CD4-positive, alpha-beta T cell treated with Interleukin-2 at 100 ng/mL for 4 hours (primary cell): ENCODE measurements at places on chromosomes 12 and 14.

DNA sequence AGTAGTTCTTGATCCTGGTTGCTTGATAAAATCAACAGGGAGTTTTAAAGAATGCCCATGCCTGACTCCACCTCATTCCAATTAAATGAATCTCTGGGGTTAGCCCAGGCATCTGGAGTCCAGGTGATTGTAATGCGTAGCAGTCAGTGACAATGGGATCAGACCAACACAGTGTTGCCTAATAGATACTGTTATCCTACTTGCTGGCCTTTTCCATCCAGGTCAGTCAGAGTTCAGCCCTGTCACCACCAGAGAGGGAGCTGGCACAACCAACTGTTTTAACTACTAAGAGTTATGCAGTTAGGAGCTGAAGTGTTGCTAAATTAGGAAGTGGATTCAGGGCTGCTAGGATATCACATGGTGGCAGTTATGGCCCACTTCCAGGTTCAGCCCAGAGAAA is 107.1 kb downstream of the GPR135 start:
- no peak for DNase-seq

DNA sequence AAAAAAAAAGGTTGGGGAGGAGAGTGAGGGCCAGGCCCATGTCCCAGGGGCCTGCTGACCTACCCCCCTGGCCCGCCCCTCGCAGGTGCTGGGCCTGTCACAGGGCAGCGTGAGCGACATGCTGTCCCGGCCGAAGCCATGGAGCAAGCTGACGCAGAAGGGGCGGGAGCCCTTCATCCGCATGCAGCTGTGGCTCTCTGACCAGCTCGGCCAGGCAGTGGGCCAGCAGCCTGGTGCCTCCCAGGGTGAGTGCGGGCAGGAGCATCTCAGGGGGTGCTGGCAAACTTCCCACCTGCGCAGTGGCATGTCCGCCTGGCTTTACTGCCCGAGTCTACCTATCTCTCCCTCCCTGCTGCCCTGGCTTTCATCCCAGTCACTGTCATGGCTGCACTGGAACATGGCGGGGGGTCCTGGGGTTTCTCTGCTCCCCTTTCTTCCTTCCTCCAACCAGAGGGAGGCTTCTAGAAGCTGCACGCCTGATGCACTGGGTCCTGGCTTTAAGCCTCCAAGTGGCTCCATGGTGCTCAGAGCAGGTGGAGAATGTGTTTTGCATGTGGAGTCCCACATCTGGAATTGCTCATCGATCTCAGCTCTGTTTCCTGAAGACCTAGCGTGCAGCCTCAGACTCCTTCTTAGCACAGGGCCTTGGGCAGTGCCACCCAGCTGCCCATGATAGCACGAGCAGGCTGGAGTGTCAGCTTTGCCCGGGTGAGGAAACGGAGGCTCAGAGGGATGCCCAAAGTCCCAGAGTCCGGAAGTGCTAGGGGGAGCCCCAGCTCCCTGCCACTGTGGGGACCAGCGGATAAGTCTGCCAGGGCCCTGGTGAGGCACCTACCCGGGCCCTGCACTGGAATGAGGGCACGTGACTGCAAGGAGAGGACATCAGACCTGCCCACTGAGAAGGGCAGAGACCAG is 46.3 kb downstream of the PHETA1 start:
- DNase-seq: no peak

DNA sequence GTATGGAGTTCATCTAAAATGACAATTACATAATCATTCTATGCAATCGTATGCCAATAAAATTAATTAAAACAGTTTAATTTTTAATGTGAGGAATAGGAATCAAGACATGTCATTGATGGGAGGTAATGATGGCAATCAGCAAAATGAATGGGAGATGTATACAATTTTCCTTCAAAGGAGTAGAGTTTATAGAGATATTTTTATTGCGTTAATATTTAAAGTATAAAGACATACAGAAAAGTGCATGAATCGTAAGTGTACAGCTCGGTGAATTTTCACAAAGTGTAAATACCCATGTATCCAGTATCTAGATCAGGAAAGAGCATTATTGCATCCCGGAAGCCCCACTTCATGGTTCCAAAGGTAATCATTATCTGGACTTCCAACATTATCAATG is 1.2 kb downstream of the MIPOL1 start:
- DNase-seq: no peak

DNA sequence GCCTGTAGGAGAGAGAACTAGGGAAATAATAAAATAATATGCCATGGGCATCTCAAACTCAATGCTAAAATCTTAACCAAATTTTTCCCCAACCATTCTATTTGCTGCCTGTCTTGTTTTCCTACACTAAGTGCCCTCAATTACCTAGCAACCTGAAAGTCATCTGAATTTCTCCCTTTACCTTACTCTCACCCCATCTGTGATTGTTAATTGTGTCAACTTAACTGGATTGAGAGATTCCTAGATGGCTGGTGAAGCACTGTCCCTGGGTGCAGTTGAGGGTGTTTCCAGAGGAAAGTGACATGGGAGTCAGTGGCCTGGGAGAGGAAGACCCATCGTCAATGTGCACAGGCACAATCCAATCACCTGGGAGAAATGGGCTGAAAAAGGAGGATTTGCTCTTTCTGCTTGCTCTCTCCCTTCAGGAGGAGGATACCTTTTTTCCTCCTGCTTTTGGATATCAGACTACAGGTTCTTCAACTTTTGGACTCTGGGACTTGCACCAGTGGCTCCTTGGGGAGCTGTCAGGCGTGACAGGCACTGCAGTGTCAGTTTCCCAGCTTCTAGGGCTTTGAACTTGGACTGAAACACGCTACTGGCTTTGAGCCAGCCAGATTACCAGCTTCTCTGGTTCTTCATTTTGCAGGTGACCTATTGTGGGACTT is 100.1 kb downstream of the PPP1R12A start:
- DNase-seq: no peak

DNA sequence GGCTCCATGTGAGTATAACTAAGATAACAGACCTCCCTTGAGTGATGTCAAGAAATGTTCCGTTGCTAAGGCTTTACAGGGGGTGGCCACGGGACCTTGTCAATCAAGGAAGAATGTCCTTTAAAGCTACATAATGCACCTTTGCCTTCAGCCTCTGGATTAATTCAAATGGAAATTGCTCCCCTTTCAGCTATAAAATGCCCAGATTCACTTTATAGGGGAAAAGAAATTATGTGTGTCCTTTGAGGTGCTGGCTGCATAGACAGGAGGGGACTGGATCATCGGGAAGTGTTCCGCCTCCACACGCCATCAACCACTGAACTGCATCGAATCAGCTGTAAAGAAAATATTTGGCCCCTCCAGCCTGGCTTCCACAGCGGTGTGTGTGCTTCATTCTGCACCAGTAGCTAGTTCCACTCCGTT is 415.4 kb downstream of the DPF3 start:
- DNase-seq: no peak

GRCh38 chr14:51578853-51579252 is 72.9 kb upstream of the FRMD6 start:
- DNase-seq: no peak

GRCh38 chr14:79011920-79012204 is 841.7 kb downstream of the NRXN3 start:
- DNase-seq: no peak

DNA sequence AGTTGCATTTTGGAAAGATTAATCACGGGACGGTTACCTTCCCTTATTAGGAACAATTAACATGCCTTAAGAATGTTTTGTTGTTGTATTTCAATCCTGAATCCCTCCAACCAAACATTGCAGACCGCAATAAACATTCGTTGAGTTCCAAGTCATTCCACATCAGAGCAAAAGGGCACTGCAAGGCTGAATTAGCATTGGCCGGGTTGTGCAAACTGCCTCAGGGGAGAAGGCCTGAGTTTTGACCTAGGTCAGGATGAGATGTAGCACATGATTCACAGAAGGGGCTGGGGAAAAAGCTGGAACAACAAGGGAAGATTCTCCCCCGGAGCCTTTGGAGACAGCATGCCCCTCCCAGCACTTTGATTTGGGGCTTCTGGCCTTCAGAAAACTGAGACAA is 82.1 kb upstream of the BDKRB2 start:
- DNase-seq: no peak

GRCh38 chr12:1147821-1148220 is 156.8 kb downstream of the ERC1 start:
- DNase-seq: no peak

DNA sequence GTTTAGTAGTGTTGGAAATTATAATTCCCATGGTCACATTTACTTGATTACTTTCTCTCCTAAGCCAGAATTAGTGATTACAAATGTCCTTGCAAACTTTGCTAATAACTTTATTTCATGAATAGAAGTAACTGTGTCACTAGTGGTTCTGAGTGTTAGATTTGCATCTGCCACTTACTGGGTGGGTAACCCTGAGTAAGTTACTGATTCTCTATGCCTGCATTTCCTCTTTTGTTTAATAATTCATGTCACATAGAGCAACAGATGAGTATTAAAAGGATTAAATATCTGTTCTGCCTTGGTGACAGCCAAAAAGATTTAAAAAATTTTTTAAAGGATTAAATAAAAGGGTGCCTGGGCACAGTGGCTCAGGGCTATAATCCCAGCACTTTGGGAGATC is 78.6 kb downstream of the BHLHE41 start:
- DNase-seq: no peak

DNA sequence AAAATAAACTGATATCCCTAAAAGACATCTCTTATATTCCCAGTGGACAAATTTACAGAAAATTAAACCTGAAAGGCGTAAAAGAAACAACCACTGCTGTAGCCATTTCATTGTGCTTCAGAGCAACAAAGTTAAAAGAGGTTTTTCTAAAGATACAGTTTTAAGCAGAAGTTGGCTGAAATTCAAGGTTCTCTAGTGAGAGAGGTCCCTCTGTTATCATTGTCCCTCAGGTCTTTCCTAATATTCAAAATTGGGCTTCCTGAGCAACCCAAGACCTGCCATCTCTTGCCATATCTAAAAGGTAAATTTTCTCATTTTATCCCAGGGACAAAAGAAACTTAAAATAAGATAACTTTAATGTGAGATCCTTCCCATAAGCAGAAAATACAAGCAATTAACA is 10.7 kb upstream of the SOS2 start:
- DNase-seq: no peak

DNA sequence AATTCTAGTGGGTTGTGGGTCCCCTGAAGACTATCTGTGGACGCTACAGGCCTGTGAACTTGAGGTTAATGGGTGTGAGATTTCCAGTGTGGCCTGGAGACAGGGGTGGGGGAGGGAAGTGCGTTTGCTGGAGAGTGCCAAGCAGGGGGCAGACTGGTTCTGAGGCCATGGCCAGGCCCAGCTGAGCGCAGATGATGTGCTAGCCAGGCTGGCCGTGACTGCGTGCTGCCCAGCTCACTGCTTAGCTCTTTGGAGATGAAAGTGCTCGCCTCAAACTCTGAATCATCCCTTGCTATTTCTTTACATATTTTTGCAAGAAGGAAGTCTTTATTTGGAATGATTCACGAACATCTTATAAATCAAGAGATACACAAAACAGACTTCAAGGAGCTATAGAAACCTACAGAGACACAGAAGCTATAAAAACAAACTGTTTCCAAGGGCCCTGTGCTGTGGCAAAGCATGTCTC is 75.2 kb upstream of the PLEKHG3 start:
- no peak for DNase-seq

GRCh38 chr14:54603362-54603761 is 36.4 kb downstream of the SAMD4A start:
- DNase-seq: no peak

- no peak for DNase-seq
Observed at GRCh38 chr12:18612971-18613370, 124.8 kb downstream of the PLCZ1 start.

DNA sequence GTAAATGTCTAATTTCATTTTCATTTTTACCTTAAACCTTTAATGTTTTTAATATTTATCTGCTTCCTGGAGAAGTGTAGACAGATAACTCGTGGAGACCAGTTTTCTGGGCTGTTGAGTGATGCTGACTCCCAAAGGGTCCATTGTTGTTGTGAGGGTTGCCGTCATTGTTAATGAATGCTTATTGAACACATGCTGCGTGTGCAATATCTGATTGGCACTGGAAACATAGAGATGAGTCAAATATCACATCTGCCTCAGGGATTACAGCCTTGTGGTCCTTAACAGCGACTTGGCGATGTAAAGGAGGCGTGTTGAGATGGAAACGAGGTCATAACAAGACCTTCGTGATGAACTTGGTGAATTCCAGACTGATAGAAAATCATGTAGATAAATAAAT is 85.9 kb downstream of the FBXW8 start:
- no peak for DNase-seq

DNA sequence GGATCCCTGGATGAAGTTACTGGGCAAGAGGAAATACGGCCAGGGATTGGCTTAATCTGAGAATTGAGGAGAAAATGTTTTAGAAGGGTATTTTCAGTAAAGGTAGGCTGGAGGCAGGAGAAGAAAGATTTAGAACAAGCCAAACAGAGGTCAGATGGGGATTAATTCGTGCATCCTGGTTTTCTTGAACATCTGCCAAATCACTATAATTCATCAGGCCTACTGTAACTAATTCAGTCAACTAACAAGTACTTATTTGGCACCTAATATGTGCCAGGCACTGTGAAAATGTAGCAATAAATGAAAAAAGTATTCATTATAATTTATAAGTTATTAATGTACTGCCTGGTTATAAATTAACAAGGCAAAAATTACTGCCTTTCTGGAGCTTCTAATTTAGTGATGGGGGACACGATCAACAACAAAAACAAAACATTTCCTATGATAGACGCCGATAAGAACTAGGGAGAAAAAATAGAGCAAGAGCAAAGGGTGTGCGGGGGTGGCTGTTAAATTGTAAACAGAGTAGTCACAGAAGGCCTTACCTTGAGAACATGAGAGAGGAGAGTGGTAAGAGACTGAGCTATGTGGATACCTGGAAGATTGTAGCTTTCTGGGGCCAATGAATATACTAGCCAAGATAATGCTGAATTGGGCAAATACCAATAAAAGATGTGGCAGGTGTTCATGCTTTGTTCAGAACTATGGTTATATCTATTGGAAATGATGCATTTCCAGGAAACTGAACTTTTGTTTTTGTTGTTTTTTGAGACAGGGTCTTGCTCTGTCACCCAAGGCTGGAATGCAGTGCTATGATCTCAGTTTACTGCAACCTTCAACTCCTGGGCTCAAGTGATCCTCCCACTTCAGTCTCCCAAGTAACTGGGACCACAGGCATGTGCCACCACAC is 34.0 kb downstream of the DUSP16 start:
- DNase-seq: peak; percentile 36

DNA sequence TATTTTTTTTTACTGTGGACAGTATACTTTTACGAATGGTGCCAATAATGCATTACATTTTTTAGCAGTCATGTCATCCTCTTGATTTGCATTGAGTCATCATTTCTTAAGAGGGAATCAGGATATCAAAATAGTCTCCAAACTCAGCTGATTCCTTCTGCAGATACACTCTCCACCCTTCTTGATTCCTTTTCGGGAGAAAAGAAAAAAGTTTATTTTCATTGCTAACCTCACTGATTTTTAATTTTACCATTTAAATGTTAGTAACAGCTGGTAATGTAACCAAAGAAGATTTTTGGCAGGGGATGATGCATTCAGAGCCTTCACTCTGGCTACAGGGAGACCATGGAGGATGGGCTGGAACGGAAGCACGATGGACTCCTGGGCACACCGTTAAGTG is 47.5 kb downstream of the MRPL42 start:
- no peak for DNase-seq
